ENCODE measurements at places on chromosomes 6 and 20.
A peak's percentile ranks its signal among the peaks of the same experiment; 100 is the strongest.

DNA sequence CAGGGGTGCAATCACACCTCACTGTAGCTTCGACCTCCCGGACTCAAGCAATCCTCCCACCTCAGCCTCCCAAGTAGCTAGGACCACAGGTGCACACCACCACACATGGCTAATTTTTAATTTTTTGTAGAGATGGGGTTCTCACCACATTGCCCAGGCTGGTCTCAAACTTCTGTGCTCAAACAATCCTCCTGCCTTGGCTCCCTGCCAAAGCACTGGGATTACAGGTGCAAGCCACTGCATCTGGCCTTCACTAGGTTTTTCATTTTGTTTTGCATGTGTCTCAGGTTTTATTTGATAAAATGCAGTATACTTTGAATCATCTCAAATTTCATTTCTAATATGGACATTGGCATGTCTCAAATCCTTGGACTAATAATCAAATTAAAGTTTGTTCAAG lies 98.7 kb downstream of the SLC16A10 start:
- no peak for DNase-seq

GRCh38 chr6:149941583-149942460 lies at the start of gene ULBP2:
TSS of gene ULBP2 (plus strand) at chr6:149942014. CDS start at chr6:149942073, 59 bp downstream.
- peak; percentile 84 for DNase-seq

DNA sequence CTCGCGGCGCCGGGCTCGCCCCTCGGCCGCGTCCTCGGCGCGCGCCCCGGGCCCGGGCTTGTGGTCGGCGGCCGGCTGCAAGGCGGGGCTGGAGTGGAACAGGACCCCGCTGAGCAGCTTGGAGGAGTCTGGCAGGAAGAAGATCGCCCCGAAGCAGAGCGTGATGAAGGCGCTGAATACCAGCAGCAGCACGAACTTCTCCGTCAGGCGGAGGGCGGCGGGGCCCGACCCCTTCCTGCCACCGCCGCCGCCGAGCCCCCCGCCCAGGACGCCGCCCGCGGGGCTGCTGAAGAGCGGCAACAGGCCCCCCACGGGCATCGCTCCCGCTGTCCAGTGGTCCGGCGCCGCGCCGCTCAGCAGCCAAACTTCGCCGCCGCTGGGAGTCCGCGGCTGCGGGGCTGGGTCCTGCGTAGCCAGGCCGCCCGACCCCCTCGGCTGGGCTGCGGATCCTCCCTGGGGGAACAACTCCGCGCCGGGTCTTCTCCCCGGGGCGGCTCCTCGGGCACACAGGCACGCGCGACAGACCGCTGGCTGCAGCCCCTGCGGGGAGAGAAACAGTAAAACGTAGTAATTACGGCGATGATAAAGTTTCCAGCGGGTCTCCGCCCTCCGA lies 707 bp downstream of the MAN1A1 start:
- DNase-seq: no peak

- DNase-seq: no peak
Observed at GRCh38 chr6:88586371-88587149, 376.9 kb downstream of the RNGTT start.

- no peak for DNase-seq
Observed at GRCh38 chr6:42714098-42714761, 8.2 kb downstream of the PRPH2 start.
